RPMI7951 (cell line): ENCODE measurements at places on chromosomes 3 and 15. TPM values are rescaled to one million over a fixed set of nuclear protein-coding genes. Genes with fewer than 3 reads are reported as not detected.

DNA sequence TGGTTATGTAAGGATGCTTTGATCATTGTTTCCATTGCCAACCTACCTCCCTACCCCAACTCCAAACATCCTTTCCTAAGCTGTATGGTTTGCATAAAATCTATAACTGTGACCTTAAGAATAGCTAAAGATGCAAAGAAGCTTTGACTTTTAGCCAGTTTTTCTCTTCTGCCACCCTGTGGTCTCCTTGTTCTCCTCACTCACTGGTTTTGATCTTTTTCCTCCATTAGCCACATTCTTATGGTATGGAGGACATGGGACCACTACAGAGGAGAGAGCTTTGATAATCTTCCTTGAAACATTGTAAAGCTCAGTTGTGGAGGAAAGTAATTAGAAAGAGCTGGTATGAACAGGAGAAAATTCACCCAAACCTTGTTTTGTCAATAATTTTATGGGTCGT is 115.9 kb downstream of the NEK11 start:
- no peak for DNase-seq

DNA sequence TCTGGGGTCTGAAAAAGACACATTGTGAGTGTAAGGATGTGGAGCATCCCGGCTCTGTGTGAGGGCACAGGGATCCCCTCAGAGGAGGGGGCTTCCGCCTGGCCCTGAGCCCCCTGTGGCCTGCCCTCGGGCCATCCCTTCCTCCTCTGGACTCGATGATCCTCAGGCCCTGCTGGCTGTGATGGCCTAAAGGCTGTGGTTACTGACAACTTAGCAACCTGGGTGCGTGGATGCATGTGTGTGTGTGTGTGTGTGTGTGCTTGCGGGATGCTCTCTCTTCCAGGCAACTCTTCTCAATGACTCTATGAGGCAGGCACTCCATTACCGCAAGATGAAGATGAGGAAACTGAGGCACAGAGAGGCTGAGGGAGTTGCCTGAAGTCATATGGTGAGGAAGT is 66.0 kb downstream of the ASB7 start:
- no peak for DNase-seq

Gene RTP3
- not detected in 2 replicates for total RNA-seq

DNA sequence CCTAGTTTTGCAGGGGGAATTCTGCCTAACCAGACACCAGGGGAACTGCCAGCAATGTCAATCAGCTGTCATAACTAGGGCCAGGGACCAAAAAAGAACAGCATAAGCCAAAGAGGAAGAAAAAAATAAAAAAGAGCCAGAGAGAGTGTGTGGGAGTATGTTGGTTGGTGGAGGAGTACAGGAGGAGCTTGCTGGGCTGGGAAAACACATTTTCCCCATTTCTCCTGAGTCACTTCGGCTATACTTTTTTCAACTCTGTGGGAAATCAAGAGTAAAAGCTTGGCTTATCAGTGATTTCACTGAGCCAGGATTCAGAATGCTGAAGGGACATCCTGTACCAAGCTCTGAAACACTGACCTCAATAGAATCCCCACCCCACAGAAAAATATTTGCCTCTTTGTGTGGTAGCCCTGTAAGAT is 144.7 kb upstream of the DPH6 start:
- peak; percentile 52 for DNase-seq

Gene APBA2
- total RNA-seq, result 4.2 and 6.2 TPM in 2 replicates

Gene C3orf80
- 0.48 and 0.49 TPM in 2 replicates for total RNA-seq

DNA sequence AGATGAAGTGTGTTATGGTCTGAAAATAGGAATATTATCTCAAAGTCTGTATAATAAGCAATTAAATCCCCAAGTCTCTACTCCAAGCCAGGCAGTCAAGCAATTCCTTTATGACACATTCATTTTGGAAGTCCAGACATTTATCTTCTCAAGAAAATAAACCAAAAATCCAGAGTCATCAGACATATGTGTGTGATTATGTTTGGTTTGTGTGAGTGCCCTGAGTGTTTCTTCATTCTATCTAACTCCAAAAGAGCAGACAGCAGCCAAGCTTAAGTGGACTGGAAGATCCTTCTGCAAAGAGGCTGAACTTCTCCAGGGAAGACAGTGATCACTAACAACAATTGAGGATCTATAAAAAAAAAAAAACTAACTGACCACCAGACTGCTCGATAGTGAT is 239.8 kb downstream of the STAG1 start:
- DNase-seq, result no peak

DNA sequence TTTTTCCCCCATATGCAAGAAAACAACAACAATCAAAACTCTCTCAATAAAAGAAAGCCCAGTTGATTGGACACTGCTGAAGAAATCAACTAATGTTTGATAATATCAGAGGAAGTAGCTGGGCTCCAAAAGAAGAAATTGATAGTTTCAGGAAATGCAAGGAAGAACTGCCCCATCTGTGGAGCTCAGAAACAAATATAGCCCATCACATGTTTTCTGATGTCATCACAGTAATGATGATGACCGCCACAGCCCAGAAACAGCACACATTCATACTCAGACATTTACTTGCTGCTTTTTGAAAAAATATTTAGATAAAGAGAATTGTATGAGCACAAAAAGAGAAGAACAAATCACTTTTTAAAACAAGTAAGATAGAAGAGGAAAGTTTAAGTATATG is 67.6 kb downstream of the GOLIM4 start:
- no peak for DNase-seq

DNA sequence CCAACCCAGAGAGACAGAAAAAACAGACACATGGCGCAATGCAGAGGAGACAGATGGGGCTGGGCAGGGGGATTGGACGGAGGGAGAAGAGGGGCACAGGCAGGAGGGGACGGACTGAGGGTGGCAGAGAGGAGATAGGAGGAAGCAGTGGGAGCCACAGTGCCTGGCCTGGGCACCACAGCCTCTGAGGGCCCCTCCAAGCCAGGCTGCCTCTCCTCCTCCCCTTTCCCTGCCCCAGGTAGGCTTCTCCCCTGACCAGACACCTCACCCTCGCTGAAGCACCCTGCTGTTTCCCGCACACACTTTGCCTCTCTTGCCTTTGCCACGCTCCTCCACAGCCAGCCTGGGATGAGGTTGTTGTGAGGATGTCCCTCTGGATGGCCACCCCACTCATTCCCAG is 84.0 kb upstream of the PRR20G start:
- no peak for DNase-seq

Gene RLBP1
- not detected in 2 replicates for total RNA-seq

DNA sequence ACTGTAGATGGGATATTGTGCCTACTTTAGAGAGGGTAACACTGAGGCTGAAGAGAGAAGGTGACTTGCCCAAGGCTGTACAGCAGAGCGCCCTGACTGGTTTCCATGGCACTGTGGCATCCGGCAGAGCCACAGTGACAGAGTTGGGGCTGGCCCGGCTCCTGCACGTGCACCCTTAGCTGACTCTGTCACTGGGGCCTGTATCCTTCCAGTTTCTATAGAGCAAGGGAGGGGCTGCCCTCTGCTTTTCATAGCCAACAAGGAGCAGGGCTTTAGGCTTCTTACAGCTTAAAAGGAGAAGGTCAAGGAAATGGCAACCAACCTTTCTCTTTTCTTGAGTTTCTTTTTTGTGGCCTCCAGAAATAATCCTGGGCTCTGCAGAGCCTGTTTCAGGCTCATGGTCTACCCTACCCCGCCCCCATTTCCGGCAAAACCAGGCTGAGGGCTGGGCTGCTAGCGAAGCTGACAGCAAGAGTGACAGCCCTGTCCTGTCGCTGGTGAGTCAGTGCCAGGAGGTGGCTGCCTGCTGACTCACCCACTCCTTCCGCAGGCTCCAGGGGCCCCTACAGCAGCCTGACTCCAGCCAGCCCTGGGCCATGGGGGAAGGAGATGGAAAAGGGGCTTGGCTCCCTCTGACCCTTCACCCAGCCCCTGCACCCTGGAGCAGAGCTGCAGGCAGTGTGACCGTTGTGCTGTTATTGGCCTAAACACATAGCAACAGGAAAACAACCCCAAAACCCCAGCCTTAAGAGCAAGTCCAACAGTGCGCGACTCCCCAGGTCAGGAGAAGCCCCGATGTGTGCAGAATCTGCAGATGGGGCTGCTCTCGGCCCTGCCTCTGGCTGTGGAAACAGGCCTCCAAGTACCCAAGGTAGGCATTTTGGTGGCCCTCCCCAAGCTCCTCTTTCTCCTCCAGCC is 29.8 kb downstream of the SLC6A6 start:
- DNase-seq, result peak; percentile 96

- DNase-seq, result no peak
Observed at GRCh38 chr3:67699882-67700281, 45.5 kb upstream of the SUCLG2 start.
